ENCODE measurements at places on chromosomes 4 and X. TPM values are rescaled to one million over a fixed set of nuclear protein-coding genes. Genes with fewer than 3 reads are reported as not detected.

SLC16A2 gene
- polyA plus RNA-seq: 7.2 TPM

POU4F2 gene
- polyA plus RNA-seq: not detected

PNMA6F gene
- 0.01 TPM for polyA plus RNA-seq

GRIA3 gene
- polyA plus RNA-seq: 0.43 TPM

GAGE1 gene
- not detected for polyA plus RNA-seq

MAMLD1 gene
- polyA plus RNA-seq: 3.8 TPM

PCSK1N gene
- polyA plus RNA-seq: 178 TPM

SLC6A14 gene
- 1.1 TPM for polyA plus RNA-seq

GYG2 gene
- polyA plus RNA-seq: 13.2 TPM

PRSS12 gene
- polyA plus RNA-seq: 2.3 TPM

CXCL5 gene
- 0.30 TPM for polyA plus RNA-seq

BST1 gene
- polyA plus RNA-seq: 52.7 TPM

MID1 gene
- 11.1 TPM for polyA plus RNA-seq

CT55 gene
- 0.06 TPM for polyA plus RNA-seq

SERPINA7 gene
- polyA plus RNA-seq: 0.48 TPM

RBM46 gene
- 0.06 TPM for polyA plus RNA-seq

COL4A6 gene
- polyA plus RNA-seq: 6.8 TPM

RAB9A gene
- polyA plus RNA-seq: 22.6 TPM

TMSB15C gene
- 5.6 TPM for polyA plus RNA-seq

AKAP14 gene
- 0.40 TPM for polyA plus RNA-seq

CAPN6 gene
- polyA plus RNA-seq: 7.3 TPM

TLR2 gene
- polyA plus RNA-seq: 12.1 TPM

ANK2 gene
- polyA plus RNA-seq: 50.4 TPM

PLCXD1 gene
- 36.4 TPM for polyA plus RNA-seq

GPRASP1 gene
- 13.8 TPM for polyA plus RNA-seq

CORIN gene
- 0.42 TPM for polyA plus RNA-seq

ZFYVE28 gene
- 7.4 TPM for polyA plus RNA-seq

FAM53A gene
- polyA plus RNA-seq: 0.84 TPM

RAB33A gene
- polyA plus RNA-seq: 1.7 TPM

ARX gene
- 1.8 TPM for polyA plus RNA-seq

SLC26A1 gene
- polyA plus RNA-seq: 10.1 TPM

HSFX4 gene
- polyA plus RNA-seq: 0.15 TPM

SLC4A4 gene
- polyA plus RNA-seq: 11.2 TPM

ENOPH1 gene
- polyA plus RNA-seq: 44.7 TPM

GLOD5 gene
- polyA plus RNA-seq: 3.9 TPM

BEX5 gene
- polyA plus RNA-seq: 10.4 TPM

ZNF595 gene
- 10.5 TPM for polyA plus RNA-seq

C4orf50 gene
- polyA plus RNA-seq: 0.58 TPM

ANXA3 gene
- polyA plus RNA-seq: 81.3 TPM

PRDX4 gene
- 94.2 TPM for polyA plus RNA-seq

STOX2 gene
- polyA plus RNA-seq: 4.4 TPM

TRPC3 gene
- polyA plus RNA-seq: 0.64 TPM

XPNPEP2 gene
- polyA plus RNA-seq: 353 TPM

BBS12 gene
- polyA plus RNA-seq: 7.8 TPM

IDS gene
- polyA plus RNA-seq: 45.0 TPM

NEXMIF gene
- polyA plus RNA-seq: 0.84 TPM
